ENCODE measurements at places on chromosomes 3 and 15.

DNA sequence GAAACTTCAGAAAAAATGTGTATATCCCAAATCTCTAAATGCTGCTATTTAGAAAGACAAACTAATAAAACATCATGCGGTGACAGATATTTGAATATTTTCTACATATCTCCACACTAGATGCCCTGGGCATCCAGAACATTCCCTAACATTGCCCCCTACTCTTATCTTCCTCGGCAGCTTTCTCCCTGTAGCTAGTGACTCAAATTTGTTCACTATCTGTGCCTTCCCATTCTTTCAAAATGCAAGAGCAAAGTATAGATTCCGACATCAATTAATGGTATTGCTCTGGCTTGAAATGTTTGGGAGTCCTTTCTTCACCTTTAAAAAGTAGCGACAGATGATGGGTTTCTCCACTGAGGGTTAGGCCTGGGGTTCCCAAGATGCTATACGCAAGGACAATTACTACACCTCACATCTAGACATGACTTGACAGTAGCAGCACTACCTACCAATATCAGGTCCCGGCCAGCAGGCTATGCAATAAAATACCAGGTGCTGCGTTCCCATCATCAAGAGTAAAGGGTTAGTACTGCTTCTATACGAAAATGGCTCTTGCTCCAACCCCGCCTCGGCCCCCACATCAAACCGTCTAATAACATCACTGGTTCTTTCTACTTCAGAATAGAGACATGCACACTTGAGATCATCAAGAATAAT, 631 bp downstream of the UBR1 start:
- no peak for DNase-seq

DNA sequence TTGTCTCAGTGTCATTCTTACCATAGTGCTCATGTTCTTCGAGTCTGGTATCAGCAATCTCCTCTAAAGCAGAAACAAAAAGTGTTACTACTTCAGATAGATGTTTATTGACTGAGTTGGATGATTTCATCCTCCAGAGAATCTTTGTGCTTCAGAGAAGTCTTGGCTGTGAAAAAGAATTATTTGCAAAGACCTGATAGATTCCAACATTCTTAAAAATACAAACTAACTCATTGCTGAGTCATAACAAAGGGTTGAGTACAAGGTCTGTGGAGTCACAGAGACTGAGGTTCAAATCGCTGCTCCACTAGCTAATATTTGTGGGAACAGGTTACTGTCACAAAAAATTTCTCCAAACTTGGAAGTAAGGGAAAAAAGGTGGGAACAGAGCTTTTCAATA, 9.0 kb upstream of the STRIT1 start:
- DNase-seq: peak; percentile 61

GRCh38 chr3:87710511-87710910, 348.3 kb downstream of the CGGBP1 start:
- DNase-seq: no peak

DNA sequence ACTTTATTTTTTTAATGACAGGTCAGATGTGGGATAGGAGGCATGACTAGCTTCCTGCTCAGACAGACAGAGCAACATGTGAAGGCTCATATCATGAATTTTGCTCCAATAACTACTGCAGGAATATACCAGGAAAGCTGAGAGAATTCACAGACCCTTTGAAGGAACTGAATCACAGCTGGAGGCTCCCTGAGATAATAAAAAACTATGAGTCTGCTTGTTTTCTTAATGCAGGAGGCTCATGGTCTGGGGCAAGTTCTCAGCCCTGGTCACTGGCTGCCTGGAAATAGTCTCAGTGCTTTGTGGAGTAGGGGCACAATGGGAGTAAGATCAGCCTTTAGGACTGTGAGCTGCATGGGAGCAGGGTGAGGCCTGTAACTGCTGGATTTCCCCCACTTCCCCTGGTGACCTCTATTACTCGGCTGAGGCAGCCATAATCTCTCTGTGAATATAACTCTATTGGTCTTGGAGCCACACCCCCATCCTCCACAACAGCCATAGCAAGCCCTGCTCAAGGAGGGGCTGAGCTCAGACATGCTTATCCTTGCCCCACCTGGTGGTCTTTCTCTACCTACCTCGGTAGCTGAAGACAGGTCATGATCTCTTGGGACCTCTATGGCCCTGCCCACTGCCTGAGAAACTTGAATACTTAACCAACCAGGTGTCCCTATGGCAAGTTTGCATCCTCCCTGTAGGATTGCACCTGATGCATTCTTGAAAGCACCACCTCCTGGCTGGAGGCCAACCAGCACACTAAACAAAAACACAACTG, 281.6 kb upstream of the TMCO5A start:
- DNase-seq: no peak

- DNase-seq: no peak
Observed at GRCh38 chr3:88947013-88947412, 160.4 kb upstream of the EPHA3 start.

DNA sequence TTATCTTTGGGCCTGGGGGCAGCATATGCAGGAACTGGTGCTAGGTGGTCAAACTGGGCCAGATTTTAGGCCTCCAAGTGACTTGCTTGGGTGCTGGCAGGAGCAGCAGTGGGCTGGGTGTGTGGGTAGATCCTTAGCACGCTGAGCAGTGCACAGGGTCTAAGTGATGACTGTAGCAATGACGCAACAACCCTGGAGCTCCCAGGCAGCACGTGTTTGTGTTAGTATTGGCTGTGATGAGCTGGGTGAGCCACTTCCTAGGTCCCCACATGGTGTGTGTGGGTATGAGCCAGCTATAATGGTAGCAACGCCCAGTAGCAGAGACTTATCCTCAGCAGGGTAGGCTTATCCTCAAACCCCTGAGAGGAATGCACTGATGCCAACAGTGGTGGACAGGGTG, 570.6 kb upstream of the ROBO1 start:
- DNase-seq: no peak

DNA sequence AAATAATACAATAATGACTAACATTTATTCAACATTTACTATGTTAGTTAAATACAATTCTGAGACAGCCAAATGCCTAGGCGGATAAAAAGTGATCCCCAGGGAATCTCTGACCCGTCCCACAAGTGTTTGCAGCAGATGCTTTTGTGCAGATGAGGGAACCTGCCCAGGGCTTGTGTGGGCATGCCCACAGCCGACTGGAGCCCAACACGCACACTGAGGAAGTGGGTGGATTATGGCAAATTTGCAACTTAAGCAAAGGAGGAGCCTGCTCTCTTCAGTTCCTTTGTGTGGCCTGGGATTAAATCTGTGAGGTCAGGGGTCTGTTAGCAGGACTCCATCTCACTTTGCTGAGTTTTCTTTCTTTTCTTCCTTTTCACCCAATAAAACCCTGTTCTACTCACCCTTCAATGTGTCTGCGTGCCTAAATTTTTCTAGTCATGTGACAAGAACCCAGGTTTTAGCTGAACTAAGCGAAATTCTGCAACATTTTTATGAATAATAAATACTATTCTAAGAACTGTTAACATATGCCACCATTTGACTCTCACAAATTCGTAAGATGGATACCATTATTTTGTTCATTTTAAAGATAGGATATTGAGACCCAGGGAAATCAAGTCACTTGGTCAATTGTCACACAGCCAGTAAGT, 13.9 kb upstream of the RTP1 start:
- peak; percentile 54 for DNase-seq

- no peak for DNase-seq
Observed at GRCh38 chr3:109897734-109898133, 560.4 kb upstream of the DPPA4 start.

DNA sequence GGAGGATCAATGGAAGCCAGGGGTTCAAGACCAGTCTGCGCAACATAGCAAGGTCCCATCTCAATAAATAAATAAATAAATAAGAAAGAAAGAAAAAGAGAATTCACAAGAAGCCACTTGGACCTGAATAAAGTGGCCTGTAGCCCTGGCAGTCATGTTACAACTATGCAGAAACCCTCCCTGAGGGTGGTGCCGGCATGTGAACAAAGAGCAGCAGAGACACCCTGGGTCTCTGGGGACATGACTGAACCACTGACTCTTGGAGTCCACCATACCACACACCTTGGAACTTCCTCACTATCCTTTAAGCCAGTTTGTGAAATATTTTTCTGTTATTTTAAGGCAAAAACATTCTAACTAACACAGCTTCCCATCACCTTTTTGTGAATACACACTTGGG, 93.0 kb downstream of the MEIS2 start:
- DNase-seq: peak; percentile 67

DNA sequence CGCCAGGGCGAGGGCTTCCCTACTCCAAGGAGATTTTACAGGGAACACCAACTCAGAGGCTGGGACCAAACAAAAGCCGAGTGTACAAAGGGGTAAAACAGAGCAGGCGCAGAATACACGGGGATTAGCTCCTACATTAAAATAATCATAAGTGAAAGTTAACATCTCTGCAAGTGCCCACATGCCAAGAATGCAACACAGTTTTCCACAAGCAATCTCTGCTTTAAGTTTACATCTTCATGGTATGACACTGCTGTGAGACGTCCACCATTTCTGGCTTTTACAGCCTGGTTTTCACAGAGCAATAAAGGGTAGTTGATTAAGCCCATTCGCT, 500 bp upstream of the VGLL3 start:
- DNase-seq: no peak

DNA sequence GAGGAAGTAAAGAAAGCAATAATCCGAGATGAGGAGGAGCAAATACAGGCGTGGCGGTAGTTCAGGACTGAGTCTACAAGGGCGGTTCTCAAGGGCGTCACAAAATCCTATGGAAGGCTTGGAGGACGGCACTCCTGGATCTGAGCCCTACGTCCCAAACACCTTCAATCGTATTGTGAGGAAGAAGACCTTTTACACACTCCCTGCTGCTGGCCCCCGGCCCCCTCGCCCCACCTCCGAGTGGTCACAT, 747 bp downstream of the PLD1 start:
- peak; percentile 73 for DNase-seq

DNA sequence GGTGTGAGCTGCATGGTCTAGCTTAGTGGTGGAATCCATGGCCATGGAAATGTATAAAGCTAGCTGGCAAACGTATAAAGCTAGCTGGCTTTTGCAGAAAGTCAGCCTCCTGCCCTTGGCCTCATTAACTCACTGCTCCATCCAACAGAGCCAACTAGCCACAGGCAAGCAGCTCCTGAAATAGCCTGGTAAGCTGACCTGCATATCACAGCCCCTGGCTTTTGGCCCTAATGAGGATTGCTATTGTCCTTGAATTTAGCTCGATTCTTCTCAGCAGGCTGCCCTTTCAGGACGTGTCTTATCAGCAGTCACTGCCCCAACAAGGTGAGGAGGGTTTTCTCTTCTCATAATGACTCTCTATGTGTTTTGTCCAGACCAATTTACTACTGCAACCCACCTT, 446.8 kb downstream of the WDR72 start:
- no peak for DNase-seq

DNA sequence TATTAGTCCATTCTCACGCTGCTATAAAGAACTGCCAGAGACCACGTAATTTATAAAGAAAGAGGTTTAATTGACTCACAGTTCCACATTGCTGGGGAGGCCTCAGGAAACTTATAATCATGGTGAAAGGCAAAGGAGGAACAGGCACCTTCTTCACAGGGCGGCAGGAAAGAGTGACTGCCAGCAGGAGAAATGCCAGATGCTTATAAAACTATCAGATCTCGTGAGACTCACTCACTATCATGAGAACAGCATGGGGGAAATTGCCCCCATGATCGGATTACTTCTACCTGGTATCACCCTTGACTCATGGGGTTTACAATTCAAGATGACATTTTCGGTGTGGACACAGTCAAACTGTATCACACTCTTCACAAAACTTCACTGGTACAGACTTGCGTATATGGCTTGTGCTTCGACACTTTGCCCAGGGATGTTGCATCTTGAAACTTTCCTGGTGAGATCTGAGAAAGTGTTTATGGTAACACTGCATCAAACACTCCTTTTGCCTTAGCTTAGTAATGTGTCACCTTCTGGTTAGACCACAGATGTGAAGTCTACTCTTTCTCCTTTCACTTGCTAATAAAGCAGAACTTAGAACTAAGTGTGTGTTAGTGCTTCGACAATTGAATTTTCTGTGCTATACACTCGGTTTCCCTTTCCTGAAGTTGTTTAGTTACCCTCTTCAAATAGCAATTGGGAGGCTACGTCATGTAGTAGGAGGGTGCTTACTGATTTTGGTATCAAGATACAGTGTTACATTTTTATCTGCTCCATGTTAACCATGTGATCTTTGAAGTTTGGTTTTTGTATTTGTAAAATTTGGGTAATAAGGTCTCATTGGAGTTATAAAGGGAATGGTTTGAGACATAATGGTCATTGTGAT, 185.7 kb downstream of the LPP start:
- no peak for DNase-seq

DNA sequence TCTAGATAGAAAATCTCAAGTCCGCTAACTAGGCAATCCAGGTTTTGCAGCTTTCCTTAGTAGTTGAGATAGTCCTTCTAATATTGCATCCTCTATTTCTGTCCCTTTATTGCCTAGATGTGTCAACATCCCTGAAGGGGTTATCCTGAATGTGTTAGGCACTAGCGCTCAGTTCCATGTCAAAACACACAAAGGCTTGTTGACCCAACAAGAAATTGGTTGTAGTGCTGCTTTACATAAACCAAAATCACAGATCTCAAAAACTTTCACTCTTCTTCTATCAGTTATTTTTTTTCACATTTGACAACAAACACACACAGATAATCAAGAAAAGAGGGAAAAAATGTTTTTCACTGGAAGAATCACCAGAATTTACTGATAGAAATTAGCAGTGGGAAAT, 51.4 kb upstream of the SOX2 start:
- no peak for DNase-seq

DNA sequence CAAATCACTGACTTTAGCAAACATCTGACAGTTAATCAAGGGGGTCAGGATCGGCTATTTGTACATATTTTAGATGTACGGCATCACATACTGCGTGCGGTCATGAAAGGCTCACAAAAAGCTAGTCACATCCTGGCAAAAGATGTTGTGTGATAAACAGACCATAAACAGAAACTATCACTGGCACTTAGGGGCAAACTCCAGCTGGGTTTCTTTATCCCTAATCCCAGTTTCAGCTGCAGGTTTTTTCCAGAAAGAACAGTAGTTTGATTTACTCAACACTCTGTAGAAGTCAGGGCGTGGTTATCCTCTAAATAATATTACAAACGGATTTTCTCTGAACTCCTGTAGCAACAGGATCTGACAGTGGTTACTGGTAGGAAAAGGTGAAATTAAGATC, 112.4 kb upstream of the BHLHE40 start:
- no peak for DNase-seq

- no peak for DNase-seq
Observed at GRCh38 chr15:89982315-89983055, 18.6 kb upstream of the ZNF710 start.

DNA sequence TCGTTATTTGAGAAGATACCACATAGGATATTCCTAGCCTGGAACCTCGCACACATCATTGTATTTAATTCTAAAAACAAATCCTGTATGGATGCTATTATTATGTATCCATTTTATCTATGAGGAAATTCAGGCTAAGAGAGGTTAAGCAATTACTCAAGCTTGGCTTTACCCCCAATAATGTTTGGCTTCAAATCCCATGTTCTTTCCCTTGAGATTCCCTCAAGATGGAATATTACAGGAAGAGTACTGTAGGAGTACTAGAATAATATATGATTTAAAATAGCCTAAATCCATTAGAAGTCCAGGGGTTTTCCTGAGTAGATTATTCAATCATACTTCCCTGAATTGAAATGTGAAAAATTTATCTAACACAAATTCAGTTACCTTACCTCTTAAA, 630.2 kb downstream of the ZNF385D start:
- no peak for DNase-seq
